ENCODE measurements at places on chromosomes 12 and 14.
A peak's percentile ranks its signal among the peaks of the same experiment; 100 is the strongest.

- no peak for DNase-seq
These were observed 5.9 kb downstream of the CCDC198 start for GRCh38 chr14:57487771-57488170.

- no peak for DNase-seq
These were observed 53.4 kb downstream of the HSD17B6 start for GRCh38 chr12:56816491-56816890.

DNA sequence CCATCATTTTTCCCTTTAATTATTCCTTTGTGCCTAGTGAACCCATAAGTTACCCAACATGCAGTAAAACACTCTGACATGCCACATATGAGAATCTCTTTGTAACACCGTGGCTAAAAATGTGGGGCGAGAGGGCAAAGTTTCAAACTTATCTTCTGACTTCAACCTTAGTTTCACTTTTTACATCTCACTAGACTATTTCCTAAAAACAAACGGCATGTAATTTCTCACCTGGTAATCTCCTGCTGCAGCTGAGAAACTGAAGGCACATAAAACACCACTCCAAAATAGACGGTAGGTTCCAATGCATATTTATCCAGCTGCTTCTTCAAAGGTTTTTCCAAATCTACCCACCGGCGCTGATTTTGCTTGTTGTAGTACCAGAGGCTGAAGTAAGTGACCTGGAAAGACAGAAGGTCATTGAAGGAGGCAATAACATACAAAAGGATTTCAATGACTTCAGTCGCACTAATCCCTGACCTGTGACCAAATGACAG is 37.9 kb downstream of the PTPN21 start:
- no peak for DNase-seq

GRCh38 chr12:118375348-118375747 is 1.0 kb upstream of the SUDS3 start:
- no peak for DNase-seq

DNA sequence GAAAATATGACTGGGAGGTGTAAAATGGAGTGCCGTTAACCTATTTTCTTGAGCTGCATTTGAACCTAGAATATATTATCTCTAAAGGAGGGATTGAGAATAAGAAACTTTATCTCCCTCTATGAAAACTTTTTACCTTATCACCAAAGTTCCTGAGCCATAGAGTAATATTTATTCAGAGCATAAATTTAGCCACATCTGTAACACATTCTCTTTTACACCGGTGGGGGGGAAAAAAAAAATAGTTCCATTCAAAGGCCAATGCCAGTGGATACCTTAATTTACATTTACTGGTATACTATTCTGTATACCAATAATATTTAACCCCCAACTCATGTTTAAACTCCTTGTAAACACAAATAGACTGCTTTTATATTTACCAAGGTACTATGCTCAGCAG is 21.7 kb downstream of the CERS5 start:
- no peak for DNase-seq

DNA sequence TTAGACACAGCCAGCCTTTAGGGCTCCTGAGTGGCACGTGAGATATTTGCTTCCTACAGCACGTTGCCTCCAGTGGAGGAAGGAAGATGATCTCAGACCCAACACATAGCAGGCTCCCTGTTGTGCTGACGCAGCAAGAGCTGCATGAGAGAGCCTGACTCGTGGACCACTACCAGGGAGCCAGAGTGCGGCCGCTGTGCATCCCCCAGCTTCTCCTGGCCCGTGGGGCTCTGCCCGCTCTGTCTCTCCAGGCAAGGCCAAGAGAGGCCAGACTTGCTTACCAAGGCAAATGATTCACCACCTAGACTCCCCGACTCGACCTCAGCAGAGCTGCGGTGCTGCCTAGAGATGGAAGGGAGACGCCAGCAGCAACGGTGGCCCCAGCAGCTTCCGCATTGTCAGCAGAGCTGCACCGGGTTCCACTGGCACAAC is 37.5 kb downstream of the MAP3K9 start:
- no peak for DNase-seq

- DNase-seq, result peak; percentile 2
These were observed 505 bp downstream of the KCNC2 start for GRCh38 chr12:75208856-75209811.

DNA sequence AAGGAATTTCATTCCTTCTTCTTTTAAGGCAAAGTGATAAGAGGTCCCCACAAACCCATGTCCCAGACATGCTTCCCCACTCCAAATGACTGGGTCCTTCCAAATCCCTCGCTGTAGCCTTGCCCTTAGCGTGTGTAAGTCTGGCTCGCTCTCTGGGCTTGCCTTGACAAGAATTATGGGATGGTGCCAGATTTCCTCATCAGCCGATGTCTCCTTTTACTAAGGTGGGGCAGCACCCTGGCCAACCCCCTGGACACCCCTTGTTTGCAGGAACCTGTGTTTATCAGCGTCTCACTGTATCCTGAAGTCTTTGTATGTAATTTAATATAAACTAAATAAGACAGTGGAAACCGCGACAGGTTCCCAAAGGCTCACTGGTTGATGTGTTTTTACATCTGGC is 493.3 kb downstream of the EGLN3 start:
- no peak for DNase-seq

- no peak for DNase-seq
These were observed 2.5 kb upstream of the CFAP251 start for GRCh38 chr12:121915841-121916321.

DNA sequence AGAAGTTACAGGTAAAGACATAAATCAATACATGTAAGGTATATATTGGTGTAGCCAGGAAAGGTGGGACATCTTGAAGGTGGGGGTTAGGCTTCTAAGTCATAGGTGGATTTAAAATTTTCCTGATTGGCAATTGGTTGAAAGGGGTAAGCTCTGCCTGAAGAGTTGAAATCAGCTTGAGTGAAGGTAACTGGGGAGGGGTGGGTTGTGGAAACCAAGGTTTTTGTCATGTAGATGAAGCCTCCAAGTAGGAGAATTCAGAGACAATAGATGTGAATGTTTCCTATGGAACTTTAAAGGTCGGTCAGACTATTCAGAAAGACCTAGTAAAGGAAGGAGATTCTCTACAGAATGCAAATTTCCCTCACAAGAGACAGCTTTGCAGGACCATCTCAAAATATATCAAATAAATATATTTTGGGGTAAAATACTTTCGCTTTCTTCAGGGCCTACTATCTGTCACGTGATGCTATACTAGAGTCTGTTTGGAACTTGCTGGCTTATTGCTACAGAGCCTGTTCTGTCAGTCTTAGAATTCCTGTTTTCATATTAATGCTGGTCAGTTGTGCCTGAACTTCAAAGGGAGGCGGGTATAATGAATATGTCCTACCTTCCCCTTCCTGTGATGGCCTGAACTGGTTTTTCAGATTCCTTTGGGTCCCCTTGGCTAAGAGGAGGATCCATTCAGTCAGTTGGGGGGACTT is 20.6 kb upstream of the SPATA7 start:
- peak; percentile 14 for DNase-seq

- DNase-seq, result peak; percentile 86
These were observed 3.4 kb downstream of the TAMALIN start for GRCh38 chr12:52010152-52010622.

DNA sequence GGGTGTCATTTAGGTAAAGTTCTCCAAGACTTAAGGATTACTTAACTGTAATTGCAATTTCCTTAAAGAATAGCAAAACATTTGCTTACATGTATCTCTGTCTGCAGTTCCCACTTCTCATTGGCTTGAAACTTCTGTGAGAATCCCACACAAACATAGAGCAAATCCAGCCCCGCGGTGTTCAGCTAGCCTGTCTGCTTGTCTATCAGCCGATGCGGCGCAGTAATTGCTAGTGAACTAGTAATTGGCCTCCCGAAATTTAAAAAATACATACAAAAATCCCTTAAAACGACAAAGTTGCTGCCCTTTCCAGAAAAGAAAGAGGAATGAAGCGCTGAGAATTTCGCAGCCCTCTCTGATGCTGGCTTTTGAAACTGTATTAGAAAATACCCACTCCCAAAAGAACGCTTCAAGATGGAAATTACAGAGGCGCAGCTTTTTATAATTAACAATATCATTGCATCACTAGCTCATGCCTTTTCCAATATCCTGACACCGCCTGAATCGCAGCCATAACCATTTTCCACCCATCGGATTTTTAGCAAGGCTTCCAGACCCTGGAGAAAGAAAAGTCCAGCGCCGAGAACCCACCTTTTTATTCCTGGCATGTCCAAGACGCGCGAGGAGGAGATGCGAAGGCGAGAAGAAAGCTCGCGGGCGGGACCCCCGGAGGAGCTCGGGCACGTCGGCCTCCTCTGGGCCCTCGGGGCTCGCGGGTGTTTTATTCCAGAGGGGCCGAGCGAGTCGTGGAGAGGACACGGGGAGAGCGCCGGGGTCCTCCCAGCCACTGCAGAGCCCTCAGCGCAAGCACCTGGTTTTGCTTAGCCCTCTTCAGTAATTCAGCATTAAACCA is 646 bp downstream of the FBLN5 start:
- no peak for DNase-seq

DNA sequence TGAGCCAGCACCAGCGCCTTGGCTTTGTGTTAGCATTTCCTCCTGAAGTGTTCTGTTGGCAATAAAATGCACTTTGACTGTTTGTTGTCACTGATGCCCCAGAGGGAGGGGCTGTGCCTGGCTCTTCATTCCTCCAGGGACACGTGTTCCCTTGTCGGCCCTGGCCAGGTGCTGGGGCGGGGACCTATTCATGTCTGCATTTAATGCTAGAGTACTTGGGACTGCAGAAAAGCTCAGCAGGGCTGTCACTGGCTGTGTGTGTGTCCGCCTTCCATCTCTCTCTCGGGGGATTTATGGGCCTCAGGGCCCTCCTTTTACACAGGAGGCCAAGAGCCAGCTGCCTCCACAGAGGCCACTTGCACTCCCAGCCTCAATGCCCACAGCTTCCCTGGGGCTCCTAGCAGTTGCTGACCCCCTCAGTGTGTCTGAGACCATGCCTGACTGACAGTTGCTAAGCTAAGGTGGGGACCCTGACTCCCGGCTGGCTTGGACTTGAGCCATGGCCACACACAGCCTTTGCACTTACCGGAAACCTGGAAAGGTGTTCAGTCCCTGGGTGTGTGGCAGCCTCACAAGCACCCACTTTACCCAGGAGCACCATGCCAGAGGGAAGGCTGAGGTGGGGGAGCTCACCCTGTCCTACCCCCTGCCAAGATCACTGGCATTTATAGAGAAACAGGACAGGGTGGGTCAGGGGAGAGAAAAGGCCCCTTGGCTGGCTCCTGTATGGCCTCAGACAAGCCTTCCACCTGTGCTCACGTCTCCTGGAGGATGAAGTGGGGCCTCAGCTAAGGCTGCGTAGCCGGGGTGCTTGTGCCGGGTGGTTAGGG is 27.8 kb downstream of the HIP1R start:
- peak; percentile 18 for DNase-seq

- DNase-seq, result no peak
These were observed 6.9 kb upstream of the IFI27 start for GRCh38 chr14:94103554-94104150.

DNA sequence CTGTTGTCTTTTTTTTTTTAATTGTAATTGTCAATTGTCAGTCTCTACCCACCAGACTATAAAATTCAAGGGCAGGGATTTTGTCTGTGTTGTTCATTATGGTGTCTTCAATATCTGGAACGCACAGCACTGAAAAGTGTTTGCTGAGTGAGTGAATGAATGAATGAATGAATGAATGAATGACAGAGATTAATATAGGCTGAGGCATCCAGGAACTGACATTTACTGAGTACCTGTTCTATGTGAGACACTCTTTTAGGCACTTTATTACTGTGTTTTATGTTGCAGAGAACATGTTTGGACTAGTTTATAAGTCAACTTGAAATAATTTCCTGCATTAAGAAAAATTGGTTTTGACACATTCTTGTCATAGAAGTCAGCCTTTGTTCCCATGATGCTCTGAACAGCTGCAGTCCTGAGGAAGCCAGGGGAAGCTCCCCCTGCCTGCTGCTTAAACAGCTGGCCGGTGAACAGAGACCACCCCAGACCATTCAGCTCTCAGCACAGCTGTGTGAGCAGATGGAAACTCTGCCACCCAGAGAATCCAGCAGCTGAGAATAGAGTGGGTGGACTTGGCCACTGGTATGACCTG is 160.7 kb upstream of the CCND2 start:
- no peak for DNase-seq

GRCh38 chr14:75450381-75451276 is 22.8 kb downstream of the JDP2 start:
- DNase-seq, result no peak

DNA sequence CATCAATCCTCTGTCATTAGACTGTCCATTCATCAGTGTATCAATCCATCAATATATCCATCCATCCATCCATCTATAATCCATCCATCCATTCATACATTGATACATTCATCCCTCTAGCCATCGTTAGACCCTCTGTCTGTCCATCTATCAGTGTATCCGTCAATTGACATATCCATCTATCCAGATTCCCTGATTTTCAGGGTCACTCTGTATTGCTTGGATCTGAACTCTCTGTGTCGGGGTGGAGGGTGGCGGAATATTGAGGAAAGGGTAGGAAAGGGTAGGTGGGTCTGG is 17.1 kb downstream of the SDSL start:
- DNase-seq, result no peak

Data from OCI-M1 (cell line).